ENCODE measurements at places on chromosomes 4 and X. TPM values are rescaled to one million over a fixed set of nuclear protein-coding genes. Genes with fewer than 3 reads are reported as not detected.

LUZP4 gene
- total RNA-seq: not detected

NOX1 gene
- 0.10 TPM for total RNA-seq

ABLIM2 gene
- 0.39 TPM for total RNA-seq

TEX11 gene
- not detected for total RNA-seq

CPLX1 gene
- total RNA-seq: 0.55 TPM

SOD3 gene
- total RNA-seq: not detected

GSPT2 gene
- total RNA-seq: 8.5 TPM

ZMYM3 gene
- 10.9 TPM for total RNA-seq

RHOH gene
- not detected for total RNA-seq

CXCL5 gene
- 59.0 TPM for total RNA-seq

Measured in A549 treated with DMSO at 1 μM for 4 hours (cell line).